ENCODE measurements at places on chromosomes 11 and 22.

DNA sequence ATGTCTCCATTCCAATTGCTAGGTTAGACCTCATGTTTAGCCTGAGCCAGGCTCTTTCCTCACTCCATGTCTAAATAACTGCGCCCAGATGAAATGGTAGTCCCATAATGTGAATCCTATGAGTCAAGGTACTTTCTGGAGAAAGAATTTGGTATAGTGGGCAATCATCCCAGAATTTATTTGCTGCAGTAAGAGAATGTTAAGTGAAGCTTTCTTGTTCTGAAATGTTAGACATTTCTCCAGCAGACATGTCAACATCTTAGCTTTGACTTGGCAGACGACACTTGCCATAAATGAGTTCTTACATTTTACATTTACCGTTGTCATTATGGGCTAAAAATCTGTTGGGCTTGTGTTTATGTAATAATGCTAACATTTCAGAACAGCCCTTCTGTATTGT lies 165.2 kb downstream of the PGR start:
- no peak for DNase-seq

GRCh38 chr11:5596607-5597201 lies at the start of gene TRIM6:
TSS of gene TRIM6 (plus strand) at chr11:5596637. CDS start at chr11:5596898, 261 bp downstream.
- DNase-seq, result no peak

DNA sequence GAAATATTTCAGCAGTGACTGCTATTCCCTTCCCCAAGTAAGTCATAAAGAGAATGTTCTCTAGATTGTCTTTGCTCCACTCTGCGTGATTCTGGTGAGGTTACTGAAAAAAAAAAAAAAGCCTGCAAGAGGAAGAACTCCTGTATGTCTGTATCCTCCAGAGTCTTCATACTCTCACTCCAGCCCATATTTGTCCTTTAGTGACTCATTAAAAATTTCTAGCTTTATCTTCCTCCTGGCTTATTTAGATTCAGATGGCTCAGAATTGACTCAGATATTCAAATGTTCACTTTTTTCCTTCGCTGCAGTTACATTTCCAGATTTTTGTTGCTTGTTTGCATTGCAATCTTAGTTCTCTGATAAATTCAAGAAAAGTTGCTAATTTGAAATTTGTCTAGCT lies 76.3 kb upstream of the CNTN5 start:
- no peak for DNase-seq

DNA sequence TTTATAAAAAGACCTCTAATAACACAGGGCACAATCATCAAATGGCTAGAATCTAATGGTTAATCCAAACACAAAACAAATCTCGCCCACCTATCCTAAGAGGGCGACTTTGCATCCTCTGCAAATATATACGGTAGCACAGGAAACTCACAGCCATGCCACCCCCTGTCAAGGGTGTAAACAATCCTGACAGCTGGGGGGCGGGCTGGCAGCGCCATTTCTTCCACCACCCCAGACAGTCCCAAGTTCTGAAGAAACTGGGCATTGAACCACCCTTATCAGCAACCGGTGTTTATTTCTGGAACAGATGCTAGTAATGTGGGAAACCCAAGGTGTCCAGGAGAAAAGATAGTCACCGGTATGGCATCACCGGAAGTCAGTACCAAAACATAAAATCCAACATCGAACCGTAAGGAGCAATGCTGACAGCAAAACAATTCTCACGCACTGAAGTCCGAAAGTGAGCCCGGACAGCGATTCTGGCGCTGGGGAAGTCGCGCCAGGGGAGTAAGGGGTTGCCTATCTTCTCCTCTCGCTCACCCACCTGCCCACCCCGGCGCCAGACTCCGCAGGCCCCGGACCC lies 825 bp downstream of the FBXO3 start:
- no peak for DNase-seq

DNA sequence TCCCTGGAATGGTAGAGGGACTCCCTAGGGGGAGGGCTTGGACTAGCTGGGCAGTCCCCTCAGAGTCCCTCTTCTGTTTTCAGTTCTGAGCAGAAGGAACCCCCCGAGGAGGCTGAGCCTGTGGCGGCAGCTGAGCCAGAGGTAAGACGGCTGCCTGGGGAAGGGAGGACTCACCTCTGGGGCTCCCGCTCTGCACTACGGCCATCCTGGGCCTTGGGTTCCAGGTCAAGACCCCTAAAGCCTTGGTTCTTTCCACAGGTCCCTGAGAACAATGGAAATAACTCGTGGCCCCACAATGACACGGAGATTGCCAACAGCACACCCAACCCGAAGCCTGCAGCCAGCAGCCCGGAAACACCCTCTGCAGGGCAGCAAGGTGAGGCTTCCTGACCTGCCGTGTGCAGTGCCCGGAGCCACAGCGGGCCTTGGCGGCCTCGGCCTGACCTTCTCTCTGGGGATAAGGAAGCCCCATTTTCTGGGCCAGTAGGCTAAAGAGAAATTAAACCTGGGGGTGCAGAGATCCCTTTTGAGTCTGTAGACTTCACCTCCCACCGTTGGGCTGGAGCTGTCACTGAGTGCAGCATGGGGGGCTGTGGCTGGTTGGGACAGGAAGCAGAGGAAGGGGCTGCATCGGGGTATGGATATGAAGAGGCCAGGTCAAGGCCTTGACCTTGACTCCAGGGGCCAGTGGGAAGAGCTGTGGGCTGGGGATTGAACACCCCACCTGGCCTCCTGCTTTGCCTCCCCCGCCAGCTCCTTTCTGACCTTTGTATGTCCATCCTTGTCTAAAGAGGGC lies 15.0 kb downstream of the INCENP start:
- no peak for DNase-seq

DNA sequence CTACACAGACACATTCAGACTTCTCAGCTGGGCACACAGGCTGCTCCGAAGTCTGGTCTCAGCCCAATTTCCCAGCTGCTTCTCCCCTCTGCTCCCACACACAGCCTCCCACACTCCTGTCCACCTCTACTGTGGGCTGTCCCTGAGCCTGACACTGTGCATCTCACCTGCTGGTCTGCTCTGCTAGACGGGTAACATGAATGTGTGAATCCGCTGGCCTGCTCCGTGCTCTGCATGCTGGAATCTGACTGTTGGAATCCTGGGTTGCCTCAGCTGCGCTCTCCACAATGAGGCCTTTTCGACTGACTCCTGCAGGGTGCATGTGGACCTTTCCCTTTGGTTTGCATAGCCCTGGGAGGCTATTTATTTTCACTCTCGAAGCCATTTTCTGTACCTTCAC lies 489.5 kb upstream of the B3GAT1 start:
- no peak for DNase-seq

DNA sequence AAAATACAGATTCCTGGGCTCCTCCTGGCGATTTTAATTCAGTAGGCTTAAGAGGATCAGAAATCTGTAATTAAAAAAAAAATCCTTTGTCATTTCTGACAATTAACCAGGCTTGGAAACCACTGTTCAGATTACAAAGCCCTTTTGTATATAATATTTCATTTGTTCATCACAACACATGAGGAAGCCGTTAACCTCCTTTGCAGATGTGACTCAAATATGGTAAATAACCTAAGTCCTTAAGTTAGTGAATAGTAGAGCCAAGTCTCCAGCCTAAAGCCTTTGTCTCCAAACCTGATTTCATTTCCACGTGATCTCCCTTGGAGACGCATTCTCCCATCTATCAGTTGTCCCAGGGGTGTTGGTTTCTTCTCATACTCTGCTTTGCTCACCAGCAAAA lies 67.6 kb downstream of the UBASH3B start:
- no peak for DNase-seq

DNA sequence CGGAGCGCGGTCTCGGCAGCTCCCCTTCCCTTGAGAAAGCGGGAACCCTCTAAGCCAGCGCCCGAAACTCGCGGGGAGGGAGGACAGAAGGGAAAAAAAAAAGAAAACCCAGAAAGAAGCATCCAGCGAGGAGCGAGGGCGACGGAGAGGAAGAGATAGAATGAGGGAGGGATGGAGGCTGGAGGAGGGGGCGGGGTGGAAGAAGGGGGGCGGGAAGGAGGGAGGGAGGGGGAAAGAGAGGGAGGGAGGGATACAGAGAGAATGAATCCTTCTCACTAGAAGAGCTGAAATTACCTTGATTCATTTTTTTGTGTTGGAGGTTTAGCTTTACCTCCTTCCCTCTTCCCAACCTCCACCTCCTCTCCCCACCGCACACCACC lies 19.3 kb upstream of the BDNF start:
- DNase-seq, result no peak

GRCh38 chr11:129580278-129580677 lies 204.6 kb downstream of the BARX2 start:
- no peak for DNase-seq

GRCh38 chr11:33646168-33646567 lies 54.5 kb downstream of the C11orf91 start:
- no peak for DNase-seq

DNA sequence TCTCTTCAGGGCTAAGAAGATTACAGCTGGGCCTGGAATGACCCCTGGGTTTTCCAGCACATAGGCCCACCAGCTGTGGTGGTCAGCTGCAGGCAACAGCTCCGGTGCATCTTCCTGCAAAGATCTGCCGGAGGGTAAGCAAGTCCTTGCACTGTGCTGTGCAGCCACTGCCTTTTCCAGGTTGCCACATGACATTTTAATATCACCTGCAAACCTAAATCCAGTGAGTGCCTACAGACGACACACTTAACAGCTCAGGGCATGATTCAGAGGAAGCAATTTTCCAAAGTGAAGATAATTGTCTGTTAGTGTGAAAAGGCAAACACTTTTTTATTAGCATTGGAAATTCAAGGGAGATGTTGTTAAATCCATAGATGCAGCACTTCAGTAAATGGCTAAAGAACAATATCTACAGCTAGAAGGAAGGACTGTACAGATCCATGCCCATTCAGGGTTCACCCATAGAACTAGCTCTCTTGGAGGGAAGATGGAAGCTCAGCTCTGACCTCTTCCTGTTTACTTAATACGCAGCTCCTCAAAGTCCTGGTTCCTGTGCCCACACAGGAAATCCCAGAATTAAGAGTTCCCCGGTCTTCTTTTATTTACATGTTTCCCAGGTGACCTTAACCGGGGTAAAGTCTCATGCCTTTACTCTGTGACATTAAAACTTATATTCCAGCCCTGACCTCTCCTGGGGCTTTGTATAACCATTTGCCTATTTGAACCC lies 13.3 kb upstream of the NRIP3 start:
- no peak for DNase-seq

DNA sequence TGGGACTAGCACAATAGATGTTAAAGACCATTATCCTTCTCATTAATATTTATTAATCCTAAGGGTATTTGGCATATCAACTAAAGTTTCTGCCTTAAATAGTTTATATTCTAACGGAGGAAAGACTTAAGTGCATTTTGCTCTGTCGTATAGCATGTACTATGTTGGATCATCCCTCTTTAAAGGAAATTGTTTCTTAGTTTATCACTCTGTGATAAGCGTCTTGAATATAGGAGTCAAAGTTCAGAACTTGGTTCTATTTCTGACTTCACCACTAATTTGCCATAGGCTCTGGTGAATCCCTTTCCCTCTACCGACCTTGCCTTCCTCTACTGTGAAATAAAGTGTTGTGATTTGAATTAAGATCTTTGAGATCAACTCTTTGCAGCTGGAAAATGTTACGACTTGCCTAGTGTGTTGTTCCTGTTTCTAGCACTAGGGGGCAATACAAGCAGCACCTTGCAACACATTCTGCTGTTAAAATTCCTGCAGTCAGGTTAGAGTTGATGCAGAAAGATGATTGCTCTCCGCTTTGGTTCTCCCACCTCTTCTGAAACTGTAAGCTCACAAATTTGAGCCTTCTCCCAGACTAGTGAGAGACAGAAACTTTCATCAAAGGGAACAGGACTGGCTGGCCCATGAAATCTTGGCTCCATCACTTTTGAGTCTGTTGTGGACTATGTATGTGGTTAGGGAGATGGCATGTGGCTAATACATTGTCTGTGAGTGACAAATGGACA lies 27.8 kb upstream of the ZNRF3 start:
- peak; percentile 69 for DNase-seq

DNA sequence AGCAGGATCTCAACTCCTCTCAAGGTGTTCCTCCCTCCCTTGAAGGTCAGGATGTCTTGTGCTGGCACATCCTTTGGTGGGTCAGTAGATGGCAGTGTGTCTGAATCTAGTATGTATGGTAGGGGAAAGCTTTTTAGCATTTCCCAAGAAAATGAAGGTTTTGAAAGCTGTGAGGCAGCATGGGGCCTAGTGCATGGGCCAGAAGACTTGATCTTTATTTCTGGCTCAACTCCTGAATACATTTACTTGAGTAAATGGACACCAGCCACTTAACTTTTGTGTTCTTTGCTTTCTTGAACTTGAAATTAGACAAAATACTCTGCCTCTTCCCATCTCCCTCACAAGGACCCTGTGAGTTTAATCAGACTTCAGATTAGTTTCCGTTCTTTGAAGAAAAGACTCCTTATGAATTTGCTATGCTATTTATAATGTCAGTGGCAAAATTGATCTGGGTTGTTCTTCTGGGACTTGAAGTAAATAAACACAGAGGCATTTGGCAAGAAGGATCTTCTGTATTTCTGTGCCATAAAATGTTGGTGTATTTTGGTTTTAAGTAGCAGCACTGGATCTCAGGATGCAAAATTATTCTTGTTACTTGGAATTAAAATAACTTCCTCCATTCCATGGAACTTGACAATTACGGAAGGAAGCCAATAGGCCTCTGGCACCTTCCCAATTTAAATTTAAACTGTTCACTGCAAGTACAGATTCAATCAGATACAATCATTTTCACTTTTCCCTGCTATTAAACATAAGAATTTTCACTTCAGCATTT lies 288.8 kb downstream of the CASP12 start:
- no peak for DNase-seq

DNA sequence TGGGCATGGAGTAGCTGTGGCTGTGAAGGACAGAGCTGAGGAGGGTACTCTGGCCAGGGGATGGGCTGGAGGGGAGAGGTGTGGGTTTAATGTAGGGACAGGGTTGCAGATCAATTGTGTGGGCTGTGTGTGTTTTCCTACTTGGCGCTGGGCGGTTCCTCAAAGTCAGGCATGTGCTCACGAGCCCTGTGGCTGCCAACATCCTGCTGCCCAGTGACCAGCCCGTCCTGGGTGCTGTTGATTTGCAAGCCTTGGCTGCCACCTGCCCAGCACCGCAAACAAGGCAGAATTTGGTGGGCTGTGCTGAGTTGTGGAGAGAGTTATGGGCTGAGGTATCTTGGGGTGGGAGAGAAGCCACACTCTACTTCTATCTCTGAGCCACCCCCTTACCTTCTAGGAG lies 69.2 kb downstream of the SCN3B start:
- no peak for DNase-seq

DNA sequence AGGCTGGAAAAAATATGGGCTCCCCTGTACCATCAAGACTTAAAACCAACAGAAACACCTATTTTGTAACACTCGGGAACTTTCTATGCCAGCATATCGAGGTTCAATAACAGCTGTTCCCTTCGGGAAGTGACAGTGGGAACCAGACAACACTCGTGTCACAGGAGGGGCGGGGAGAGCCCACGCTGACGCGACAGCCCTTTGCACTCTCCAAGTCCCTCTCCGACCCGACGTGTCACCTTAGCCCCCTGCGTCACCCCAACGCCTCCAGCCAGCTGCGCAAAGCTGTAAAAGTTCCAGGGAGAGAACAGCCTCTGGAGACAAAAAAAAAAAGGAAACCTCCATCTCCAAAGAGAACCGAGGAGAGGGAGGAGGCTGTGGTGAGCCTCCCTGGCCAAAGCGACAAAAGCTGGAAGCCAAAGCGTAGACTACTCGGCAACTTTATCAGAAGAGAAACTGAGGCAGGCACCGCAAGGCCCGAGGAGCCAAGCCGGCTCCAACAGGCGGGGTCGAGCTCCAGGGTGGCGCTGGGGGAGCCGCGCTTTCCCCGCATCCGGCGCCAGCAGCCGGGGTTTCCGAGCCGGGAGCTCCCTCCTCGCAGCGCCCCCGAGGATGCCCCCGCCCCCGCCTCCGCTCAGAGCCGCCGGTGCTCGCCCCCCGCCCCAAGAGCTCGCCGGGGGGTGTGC lies 751 bp downstream of the ARFGAP3 start:
- no peak for DNase-seq
